Cardiac muscle cell (in vitro differentiated cells and primary cell): ENCODE measurements at places on chromosomes 16 and 17. TPM values are rescaled to one million over a fixed set of nuclear protein-coding genes. Genes with fewer than 3 reads are reported as not detected.

Gene ASPHD1
- total RNA-seq, result 1.8 and 3.9 TPM in 2 replicates

- H3K36me3 ChIP-seq, result peaks cover 48% of the 10 kb centered on the region
- H3K4me3 ChIP-seq, result no peak overlapping the region
- no peak overlapping the region for H3K27ac ChIP-seq
- no peaks in the 10 kb centered on the region for H3K27me3 ChIP-seq
These were observed 11.9 kb downstream of the EXOC7 start for GRCh38 chr17:76091526-76092286.

DNA sequence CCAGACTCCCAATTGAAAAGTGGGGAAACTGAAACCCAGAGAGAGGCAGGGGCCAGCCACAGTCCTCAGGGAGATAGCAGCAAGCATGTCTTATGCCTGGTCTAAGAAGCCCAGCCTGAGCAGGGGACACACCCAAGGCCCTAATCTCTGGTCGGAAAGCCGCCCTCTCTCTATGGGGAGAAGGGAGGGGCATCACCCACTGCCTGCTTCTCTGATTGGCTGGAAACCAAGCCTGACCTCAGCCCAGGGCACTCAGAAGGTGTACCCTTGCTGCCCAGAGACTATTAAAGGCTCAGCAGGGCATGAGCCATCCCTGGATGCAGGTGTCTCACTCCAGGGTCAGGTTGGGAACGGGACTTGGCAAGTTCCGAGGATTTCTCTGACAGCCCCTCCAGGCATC, 5.7 kb upstream of the KRT13 start:
- no peaks in the 10 kb centered on the region for H3K4me1 ChIP-seq
- H3K27me3 ChIP-seq, result no peaks in the 10 kb centered on the region

GRCh38 chr16:67212766-67213165, 13.8 kb downstream of the ELMO3 start:
- H3K4me1 ChIP-seq, result no peaks in the 10 kb centered on the region
- no peaks in the 10 kb centered on the region for H3K36me3 ChIP-seq
- H3K4me3 ChIP-seq, result no peak overlapping the region
- no peak for DNase-seq
- no peaks in the 10 kb centered on the region for H3K27me3 ChIP-seq
- no peak overlapping the region for H3K27ac ChIP-seq

Gene DEXI
- 112 and 115 TPM in 2 replicates for total RNA-seq

DNA sequence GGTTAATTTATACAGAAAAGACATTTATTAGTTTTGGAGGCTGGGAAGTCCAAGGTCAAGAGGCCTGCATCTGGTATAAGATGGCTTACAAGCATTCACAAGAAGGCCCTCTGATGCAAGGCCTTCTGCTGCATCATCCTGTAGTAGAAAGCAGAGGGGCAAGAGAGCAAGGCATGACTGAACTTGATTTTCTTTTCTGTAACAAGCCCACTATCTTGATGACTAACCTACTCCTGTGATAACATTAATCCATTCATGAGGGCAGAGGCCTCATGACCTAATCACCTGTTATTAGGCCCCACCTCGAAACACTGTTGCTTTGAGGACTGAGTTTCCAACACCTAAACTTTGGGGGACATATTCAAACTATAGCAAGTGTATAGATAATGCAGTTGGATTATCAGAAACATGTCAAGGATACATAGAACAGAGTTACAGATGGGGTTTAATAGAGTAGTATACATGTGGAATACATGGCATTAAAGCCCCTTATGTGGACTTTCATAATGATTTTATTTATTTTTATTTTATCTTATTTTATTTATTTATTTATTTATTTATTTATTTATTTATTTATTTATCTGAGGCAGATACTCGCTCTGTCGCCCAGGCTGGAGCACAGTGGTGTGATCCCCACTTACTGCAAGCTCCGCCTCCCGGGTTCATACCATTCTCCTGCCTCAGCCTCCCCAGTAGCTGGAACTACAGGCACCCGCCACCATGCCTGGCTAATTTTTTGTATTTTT, 88.2 kb downstream of the CHD9 start:
- no peak for DNase-seq
- H3K4me1 ChIP-seq, result no peaks in the 10 kb centered on the region
- no peak overlapping the region for H3K27ac ChIP-seq
- H3K27me3 ChIP-seq, result no peaks in the 10 kb centered on the region

DNA sequence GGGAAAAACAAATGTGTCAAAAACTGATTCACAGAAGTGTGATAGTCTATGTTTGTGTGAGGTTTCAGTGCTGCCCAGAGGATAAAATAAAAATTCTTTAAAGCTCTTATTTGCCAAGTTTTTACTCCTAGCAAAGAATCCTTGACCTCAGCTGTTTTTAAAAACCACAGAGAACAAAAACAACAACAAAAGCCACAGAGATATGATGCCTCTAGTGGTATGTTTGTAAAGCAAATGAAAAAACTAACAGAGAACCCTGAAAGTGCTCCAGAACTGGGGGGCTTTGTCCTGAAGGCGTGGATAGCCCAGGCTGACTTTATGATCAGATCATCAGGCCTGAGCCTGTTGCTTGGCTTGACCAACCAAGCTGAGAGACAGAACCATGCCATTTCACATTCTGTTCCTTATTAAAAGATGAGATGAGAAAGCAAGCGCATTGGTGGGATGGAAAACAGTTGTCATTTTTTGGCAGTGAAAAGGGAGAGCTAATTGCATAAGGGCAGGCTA, 411.0 kb downstream of the CPPED1 start:
- no peak overlapping the region for H3K4me3 ChIP-seq
- H3K36me3 ChIP-seq, result no peaks in the 10 kb centered on the region
- H3K4me1 ChIP-seq, result no peaks in the 10 kb centered on the region
- H3K27ac ChIP-seq, result no peak overlapping the region
- no peaks in the 10 kb centered on the region for H3K27me3 ChIP-seq
- no peak for DNase-seq

Gene AKTIP
- 33.9 and 58.0 TPM in 2 replicates for total RNA-seq

DNA sequence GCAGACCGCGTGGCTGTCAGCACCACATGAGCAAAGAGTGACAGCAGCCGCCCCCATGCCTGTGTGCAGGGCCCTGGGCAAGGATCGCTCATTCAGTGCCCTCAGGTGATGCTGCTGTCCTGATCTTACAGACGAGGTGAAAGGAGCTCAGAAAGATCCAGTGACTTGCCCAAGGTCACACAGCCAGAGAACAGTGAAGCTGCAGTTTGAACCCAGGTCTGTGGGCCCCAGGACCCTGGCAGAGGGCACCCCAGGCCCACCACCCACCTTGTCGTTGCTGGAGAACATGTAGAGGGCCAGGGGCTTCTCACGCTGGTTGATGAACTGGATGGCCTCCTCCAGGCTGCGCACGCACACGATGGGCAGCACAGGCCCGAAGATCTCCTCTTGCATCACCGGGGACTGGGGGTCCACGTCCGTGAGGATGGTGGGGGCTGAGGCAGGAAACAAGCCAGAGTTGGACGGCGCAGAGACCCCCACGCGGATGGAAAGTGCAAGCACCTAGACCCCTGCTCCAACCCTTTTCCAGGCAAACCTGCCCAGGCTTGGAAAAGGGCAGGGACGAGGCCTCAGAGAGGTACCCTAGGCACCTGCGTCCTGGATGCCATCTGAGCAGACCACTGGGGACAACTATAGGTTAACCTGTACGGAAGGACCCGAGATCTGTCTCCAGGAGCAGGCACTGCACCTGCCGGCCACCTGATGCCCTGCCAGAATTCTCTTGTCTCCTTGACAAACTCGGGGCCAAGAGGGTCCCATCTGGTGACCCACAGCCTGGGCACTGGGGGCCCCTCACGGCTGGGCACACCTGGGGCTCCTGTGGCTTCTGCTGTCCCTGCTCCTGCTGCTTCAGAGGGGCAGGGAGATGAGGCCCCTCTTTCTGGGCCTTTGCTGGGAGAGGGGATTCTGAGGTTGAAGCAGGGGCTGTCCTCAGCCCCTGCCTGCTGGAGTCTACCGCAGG, 8.6 kb downstream of the ALDH3A1 start:
- H3K27ac ChIP-seq, result no peak overlapping the region
- H3K4me3 ChIP-seq, result no peak overlapping the region
- H3K36me3 ChIP-seq, result no peaks in the 10 kb centered on the region
- no peaks in the 10 kb centered on the region for H3K4me1 ChIP-seq

Gene SEZ6L2
- total RNA-seq, result 13.9 and 21.1 TPM in 2 replicates

GRCh38 chr17:50632637-50633036, 2.0 kb upstream of the ABCC3 start:
- H3K27me3 ChIP-seq, result peaks cover 64% of the 10 kb centered on the region
- no peak overlapping the region for H3K27ac ChIP-seq

DNA sequence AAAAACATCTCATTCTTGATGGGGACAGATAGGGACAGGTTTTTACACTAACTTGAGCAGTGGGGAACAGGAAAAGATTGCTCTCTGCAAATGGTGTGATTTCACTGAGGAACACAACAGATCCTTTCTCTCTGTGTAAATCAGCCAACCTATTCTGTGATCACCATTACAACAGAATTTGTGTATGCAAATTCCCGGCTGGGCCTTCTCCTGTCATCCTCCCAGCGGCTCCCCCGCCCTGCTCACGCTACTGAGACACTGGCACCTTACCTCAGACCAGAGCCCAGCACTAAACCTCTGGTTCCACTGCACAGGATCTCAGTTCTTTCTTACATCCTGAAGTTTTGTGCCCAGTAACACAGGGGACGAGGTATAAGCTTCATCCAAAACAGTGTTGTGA, 97.0 kb upstream of the FA2H start:
- H3K4me3 ChIP-seq, result no peak overlapping the region
- no peaks in the 10 kb centered on the region for H3K27me3 ChIP-seq
- DNase-seq, result no peak
